Astrocyte of the cerebellum (primary cell): ENCODE measurements at places on chromosomes 4 and X.

- DNase-seq: no peak
Observed at GRCh38 chrX:44947995-44948394, 75.0 kb downstream of the KDM6A start.

GRCh38 chr4:6938237-6938636 is 28.6 kb downstream of the TBC1D14 start:
- no peak for DNase-seq

GRCh38 chrX:137792214-137792613 is 226.3 kb downstream of the ZIC3 start:
- no peak for DNase-seq

GRCh38 chrX:14871767-14872166 is 1.1 kb downstream of the FANCB start:
- DNase-seq: no peak

DNA sequence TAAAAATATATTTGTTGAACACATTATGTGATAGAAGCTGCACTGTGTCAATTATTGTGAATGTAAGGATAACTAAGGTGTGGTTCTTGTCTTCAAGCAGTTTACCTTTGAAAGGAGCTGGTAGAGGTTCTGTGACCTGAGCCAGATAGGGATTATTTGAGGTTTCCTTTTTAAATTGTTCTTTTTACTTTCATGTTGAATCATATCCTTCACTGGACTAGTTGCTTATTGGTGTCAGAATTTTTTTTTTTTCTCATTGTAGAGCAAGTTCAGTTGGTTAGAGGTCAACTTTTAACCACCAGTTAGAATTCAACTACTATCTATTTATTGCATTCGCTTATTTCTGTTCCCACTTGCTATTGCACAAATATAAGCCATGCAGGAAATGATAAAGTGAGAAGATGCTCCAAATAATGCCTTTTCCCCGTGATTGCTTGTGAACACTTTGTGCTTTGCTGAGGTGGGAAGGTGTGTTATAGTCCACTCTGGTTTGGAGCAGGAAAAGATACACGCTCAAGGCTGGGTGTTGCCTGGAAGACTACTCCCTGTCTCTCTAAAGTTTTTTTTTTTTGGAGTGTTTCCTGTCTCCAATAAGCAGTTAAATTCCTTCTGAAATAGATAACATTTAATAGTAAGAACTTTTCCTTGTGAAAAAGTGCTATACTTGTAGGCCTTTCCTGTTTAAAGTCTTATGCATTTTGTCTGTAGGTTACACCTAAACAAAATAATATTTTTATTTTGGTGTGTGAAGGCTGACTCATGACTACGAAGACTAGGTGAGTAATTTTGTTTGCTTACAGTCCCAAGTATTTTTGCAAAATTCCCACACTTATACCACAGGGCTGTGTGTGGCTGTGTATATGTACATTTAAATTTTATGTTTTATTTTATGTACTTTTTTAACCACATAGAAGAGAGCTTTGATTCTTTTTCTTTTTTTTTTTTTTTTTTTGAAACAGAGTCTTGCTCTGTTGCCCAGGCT is 83.8 kb upstream of the LCORL start:
- no peak for DNase-seq

DNA sequence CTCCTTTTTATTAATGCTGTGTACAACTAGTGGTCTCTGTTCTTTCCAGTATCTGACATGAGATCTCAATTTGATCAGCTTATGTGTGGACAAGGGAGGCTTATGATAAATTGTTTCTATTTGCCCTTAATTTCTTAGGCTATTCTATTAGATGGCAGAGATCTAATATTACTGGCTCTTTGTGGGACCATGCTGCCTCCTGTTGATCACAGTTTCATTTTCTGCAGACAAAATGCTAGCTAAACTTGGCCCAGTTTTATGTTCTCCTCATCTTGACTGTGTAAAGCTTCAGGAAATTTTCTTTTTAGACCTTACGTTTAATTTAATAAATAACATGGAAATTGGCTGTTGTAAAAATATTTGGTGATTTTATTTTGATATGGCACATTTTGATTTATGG is 627.1 kb upstream of the AADAT start:
- DNase-seq: no peak

- no peak for DNase-seq
Observed at GRCh38 chr4:29927895-29928294, 792.3 kb upstream of the PCDH7 start.

DNA sequence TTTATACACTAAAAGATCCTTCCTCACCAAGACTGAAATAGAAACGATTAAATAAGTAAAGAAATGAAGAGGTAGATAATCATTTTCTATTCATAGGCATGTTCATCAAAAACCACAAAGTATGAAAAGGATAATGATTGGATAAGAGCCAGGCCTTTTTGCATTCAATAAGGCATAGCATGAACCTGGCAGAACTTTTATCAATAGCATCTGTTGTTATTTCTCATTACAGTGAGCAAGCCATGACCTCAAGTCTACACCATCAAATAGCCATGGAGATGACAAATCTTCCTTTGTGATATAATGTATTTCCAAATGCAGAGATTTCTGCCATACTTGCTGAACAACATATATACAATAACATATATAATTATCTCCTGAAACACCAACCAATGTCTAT is 206.0 kb upstream of the SLC7A11 start:
- no peak for DNase-seq

DNA sequence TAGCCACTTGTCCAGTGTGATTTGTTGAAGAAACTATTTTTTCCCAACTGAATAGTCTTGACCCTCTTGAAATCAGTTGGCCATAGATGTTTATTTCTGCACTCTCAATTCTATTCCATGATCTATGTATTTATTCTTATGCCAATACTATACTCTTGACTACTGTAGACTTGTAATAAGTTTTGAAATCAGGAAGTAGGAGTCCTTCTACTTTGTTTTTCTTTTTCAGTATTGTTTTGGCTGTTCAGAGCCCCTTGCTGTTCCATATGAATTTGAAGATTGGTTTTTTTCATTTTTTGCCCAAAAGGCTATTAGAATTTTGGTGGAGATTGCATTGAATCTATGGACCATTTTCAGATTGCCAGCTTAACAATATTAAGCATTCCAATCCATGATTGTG is 10.2 kb downstream of the SAP30 start:
- no peak for DNase-seq

DNA sequence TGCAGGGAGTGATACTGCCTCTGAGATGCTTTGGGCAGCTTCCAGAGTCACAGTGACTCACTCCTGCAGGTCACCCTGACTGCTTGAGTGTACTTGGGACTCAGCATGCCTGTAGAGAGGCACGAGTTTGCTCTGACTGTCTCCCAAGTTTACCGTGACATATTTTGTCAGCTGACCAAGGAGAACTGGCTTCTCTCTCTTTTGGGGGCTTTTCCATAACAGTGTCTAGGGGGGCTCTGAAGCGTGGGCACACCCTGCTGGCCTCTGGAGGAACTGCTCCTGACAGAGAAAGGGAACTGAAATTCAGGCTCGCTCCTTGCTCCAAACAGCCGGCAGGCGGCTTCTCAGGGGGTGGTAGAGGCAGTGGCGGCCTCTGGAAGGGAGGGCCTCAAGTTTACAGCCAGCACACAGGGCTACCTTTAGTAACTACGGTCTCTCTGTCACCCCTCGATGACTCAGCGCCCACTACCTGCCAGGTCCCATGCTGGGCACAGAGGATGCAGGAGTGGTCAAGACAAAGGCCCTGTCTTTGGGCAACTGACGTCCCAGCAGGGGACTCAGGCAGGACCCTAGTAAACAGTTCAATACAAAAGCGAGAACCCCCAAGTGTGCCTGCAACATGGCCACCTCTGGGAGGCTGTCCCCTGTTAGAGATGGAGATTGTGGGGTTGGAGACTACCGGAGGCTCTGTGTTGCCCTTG is 17.8 kb downstream of the ZNF185 start:
- DNase-seq: peak; percentile 29

DNA sequence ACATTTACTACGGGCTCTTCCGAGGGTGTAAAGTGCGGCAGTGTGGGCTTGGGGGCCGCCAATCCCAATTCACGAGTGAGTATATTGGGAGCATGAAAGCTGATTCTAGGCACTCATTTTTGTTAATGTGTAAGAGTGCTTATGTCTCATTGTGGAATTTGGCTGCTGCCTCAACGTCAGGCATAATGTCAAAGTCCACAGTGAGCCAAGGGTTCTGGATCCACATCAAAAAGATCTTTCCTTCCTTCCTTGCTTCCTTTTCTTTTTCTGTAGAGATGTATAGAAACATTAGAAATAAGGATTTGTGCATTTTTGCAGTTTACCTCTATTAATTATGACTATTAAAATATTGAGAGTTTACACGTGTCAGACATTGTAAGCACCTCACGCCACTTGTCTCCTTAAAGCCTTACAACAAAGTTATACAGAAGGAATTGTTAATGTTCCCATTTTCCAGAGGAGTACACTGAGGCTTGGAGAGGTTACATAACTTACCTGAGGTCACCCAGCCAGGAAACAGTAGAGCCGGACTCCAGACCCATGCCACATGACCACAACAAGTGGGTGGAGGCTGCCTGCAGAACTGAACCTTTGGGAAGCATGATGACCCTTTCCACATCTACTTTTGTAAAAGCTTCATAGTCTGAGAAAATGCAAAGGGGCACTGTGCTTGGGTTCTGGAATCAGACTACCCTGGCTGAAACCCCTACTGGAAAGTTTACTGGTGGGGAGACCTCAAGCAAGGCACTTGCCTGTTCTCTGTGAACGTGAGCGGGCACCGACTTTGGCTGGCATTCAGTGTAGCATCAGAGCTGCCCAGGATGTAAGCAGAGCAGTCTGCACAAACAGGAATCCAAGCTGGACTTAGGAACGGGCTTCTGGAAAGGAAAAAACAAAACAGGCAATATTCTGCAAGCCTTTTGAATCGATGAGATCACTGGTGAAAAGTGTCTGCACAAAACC is 761 bp downstream of the CLRN2 start:
- DNase-seq: no peak

- DNase-seq: no peak
Observed at GRCh38 chr4:187929024-187929423, 66.5 kb upstream of the ZFP42 start.

- DNase-seq: peak; percentile 6
Observed at GRCh38 chrX:81316163-81316562, 114.3 kb downstream of the SH3BGRL start.

DNA sequence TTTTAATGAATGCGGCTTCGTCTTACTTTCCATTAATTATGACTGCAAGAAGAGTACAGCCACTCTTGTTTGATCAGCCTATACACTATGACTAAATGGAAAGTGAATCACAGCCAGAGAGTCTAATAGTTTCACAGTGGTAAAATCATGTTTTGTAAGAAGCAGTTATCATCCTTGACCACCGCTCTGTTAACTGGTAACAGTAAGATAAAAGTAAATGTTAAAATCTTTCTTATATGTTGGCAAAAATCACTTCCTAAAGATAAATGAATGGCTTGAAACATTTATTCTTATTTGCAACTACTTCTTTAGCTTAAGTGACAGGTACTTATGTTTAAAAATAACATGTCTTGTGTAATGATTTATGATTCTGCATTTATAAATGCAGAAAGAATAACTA is 13.2 kb downstream of the GALNT7 start:
- DNase-seq: peak; percentile 64

DNA sequence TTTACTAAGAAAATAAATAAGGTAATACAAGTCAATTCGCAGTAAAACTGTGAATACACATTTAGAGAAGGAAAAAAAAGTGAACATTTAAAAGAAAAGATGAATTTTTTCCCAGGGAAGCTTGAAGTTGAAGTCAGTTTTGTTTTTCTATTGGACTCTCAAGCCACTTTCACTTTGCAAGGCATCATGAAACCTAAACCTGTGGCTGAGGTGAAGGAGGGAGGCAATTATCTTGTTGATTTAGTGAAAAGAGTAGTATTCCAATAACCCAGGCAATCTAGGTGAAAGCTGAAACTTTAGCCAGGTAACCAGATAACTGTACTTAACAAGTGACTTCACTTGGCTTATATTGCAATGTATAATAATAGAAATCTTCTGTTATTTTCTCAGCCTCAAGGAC is 138.6 kb downstream of the HDX start:
- DNase-seq: no peak

- DNase-seq: no peak
Observed at GRCh38 chrX:51487960-51488267, 8.5 kb downstream of the NUDT11 start.

- DNase-seq: peak; percentile 26
Observed at GRCh38 chrX:42714981-42715700, 62.8 kb downstream of the PPP1R2C start.

DNA sequence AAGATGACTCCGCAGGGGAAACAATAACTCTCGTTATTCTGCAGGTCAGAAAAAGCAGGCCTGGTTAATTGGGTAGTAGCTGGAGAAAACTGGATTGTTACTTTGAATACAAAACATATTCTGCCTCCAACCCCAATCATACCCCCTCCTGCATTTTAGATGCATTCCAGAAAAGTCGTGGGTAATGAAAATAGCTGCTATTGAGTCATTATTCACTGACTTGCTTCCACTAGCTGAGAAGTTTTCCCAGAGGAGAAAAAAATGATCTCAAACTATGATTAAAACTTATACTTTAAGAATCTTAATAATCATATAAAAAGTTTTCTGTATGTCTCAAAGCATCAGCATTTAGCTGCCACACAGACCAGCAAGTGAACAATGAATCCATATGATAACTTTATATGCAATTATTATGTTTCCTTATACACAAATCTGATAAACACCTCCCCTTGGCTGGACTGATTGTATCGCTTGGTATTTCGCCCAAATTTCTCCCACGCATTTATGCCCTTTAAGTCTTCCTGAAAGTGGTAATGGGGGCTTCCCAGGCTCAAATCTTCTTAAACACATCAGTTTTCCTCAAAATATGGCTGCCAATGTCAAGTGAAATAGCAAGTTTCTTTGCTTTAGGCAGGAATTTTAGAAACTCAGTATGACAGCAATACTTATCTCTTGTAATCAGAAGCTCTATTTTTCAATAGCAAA is 181.0 kb downstream of the LDB2 start:
- DNase-seq: peak; percentile 4

DNA sequence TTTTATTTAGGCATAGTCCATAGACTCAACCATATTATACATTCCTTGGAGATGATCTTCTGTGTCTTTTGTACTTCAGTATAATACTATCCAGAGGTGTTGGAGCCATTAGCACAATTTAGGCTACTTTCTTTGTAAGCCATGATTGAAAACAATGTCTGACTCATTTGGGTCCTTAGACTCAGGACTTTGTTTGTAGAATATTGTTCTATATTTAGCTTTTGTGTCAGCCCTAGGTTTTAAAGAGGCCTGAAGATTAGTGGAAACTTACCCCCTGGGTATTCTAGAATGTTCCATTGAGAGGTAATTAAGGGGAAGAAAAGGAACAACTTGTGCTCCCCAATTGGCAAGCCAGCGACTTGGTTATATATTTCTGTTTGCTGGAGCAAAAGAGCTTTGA is 145.2 kb upstream of the SCML1 start:
- DNase-seq: no peak

DNA sequence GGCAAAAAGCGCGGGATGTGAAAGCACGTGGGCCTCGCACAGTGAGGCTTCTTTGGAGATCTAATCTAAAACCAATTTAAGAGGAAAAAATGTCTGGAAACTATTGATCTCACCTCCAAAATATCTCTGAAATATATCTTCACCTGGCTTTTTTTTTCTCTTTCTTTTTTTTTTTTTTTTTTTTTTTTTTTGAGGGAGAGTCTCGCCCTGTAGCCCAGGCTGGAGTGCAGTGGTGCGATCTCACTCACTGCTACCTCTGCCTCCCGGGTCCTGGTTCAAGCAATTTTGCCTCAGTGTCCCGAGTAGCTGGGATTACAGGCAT is 383 bp upstream of the ZMAT1 start:
- DNase-seq: no peak
